Aorta (tissue), 5 donors: ENCODE measurements at places on chromosomes 1 and 21. TPM values are rescaled to one million over a fixed set of nuclear protein-coding genes. Genes with fewer than 3 reads are reported as not detected.
A peak's percentile ranks its signal among the peaks of the same experiment; 100 is the strongest.

DNA sequence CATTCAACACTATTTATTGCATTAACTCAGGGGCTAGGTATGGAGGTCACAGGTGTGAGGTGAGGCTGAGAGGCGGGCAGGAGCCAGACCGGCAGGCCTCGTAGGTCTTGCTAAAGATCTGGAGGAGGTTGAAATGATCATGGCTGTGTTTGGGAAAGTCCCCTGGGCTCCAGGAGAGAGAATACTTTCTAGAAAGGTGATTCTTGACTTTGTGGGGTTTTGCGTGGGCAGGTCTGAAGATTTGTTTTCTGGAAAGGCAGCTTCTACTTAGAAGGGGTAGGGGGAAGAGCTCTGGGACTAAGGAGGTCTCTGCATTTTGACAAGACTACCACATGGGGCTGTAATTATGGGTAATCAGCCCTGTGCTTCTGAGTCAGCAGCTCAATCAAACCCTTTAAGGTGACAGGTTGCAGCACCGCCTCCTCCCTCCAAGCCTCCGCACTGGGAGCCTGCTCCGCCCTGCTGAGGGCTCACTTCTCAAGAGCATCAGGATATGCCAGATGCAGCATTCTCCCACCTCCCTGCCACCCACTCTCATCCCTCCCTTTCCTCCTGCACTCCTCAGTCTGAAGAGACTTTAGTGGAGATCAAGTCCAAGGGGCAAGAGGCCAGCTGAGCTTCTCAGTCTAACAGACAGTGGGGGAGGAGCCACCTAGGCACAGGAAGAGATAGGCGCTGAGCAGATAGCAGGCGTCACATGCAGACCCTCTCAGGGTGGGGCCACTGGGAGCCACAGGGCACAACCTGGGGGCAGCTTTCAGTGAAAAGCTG is 30.5 kb downstream of the SLC30A1 start:
- no peaks in the 10 kb centered on the region for H3K4me1 ChIP-seq
- no peak for DNase-seq
- no peaks in the 10 kb centered on the region for H3K27me3 ChIP-seq

DNA sequence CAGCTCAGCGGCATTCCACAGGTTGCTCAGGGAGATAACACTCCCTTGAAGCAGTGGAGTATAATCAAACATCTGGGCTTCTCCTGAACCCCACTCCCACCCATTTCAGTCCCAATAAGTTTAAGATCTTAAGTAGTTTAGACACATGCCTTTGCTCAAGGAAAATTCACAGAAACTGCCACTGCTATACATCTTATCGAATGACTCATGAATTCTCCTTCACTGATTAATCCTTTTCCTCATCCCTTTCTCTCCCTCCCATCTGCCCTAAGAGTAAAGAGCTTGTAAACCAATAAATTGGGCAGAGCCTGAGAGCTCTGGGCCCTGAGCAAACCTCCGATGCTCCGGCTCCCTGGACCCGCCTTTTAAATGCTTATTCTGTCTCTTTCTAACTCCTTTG is 10.2 kb downstream of the VN1R5 start:
- DNase-seq = no peak
- no peaks in the 10 kb centered on the region for H3K4me1 ChIP-seq
- H3K36me3 ChIP-seq = no peaks in the 10 kb centered on the region
- H3K27me3 ChIP-seq = no peaks in the 10 kb centered on the region

- H3K4me1 ChIP-seq = no peaks in the 10 kb centered on the region
- no peaks in the 10 kb centered on the region for H3K27me3 ChIP-seq
- no peaks in the 10 kb centered on the region for H3K36me3 ChIP-seq
- no peak for DNase-seq
These were observed 6.8 kb downstream of the ODF2L start for GRCh38 chr1:86389307-86389706.

OR2G6 gene
- not detected for polyA plus RNA-seq

- H3K36me3 ChIP-seq = no peaks in the 10 kb centered on the region
- no peak for DNase-seq
- no peaks in the 10 kb centered on the region for H3K27me3 ChIP-seq
- no peak overlapping the region for H3K27ac ChIP-seq
These were observed 14.8 kb downstream of the MFAP2 start for GRCh38 chr1:16965486-16966067.

FMO4 gene
- 9.4 TPM for polyA plus RNA-seq

DNA sequence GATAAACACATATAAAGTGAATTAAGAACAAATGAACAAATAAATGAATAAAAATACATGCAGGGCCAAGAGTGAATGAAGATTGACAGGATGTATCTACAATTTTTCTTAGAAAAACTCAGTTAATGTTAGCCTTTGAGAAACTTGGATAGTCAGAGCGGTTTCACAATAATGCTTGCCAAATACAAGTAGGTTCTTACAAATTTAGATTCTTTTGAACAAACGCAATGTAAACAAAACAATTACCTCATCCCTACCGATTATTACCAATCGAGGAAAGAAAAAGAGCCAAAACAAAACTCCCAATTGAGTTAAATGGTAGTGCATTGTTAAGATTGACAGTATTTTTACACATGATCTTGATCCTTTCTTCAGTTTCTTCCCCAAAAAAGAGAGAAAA is 176.9 kb upstream of the DEPDC1 start:
- DNase-seq = no peak
- no peaks in the 10 kb centered on the region for H3K36me3 ChIP-seq
- H3K4me3 ChIP-seq = no peak overlapping the region
- H3K27ac ChIP-seq = no peak overlapping the region
- H3K27me3 ChIP-seq = no peaks in the 10 kb centered on the region

DNA sequence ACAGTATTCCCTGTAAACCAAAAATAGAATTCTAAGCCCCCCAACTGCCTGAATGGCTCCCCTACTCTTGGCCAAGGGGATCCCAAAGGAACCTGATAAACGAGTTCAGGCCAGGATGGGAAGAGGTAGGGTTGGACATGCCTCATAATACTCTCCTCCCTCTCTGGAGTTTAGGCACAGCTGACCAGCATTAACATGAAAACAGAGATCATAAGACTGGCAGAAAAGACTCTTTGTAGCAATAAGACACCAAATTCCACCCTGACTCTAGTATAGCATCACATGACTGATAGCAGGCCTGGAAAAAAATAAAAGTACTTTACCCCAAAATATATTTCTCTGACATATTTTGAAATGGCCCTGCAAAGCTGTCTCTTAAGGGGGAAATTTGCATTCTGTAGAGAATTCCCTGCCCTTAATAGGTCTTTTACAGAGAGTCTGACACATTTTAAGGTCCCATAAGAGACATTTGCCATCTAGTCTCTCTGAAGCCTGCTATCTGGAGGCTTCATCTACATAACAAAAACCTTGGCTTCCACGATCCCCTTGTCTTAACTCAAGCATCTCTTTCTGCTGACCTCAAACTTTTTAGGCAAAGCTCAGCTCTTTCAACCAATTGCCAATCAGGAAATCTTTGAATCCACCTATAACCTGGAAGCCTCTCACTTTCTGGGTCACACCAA is 55.9 kb downstream of the SIK1 start:
- no peaks in the 10 kb centered on the region for H3K36me3 ChIP-seq
- DNase-seq = no peak
- no peaks in the 10 kb centered on the region for H3K27me3 ChIP-seq

CLCNKA gene
- 4.5 TPM for polyA plus RNA-seq

NEGR1 gene
- 3.5 TPM for polyA plus RNA-seq

- H3K36me3 ChIP-seq = peaks cover 2% of the 10 kb centered on the region
- H3K4me1 ChIP-seq = no peaks in the 10 kb centered on the region
- no peak for DNase-seq
These were observed 5.0 kb downstream of the JMJD4 start for GRCh38 chr1:227729881-227730629.

GRCh38 chr1:247656221-247656875 is 23.2 kb downstream of the OR13G1 start:
- no peak for DNase-seq
- H3K27me3 ChIP-seq = no peaks in the 10 kb centered on the region
- no peaks in the 10 kb centered on the region for H3K36me3 ChIP-seq
- no peak overlapping the region for H3K27ac ChIP-seq
- no peaks in the 10 kb centered on the region for H3K4me1 ChIP-seq

PRKCZ gene
- polyA plus RNA-seq = 23.2 TPM

DNA sequence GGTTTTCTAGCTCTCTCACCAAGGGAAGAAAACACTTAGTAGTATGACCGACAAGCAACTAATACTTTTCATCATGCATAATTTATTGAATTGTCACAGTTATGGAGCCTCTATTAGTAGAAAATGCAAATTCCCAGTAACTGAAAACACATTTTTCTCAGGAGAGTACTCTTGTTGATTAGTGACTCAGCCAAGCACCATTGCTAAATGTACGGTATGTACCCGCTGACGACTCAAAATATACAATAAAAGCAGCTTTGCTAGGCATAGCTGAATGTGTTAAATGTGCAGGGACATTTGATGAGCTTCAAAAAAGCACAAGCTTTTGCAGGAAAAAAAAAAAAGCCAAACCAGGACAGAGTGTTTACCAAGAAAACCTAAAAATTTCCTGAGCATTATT is 63.9 kb downstream of the WDR64 start:
- no peak overlapping the region for H3K27ac ChIP-seq
- H3K36me3 ChIP-seq = no peaks in the 10 kb centered on the region
- no peak for DNase-seq
- no peak overlapping the region for H3K4me3 ChIP-seq
- no peaks in the 10 kb centered on the region for H3K27me3 ChIP-seq

GRCh38 chr1:44835738-44836675 is 7.0 kb downstream of the PTCH2 start:
- H3K27ac ChIP-seq = no peak overlapping the region
- no peaks in the 10 kb centered on the region for H3K36me3 ChIP-seq
- H3K27me3 ChIP-seq = no peaks in the 10 kb centered on the region
- H3K4me3 ChIP-seq = no peak overlapping the region

CLCA2 gene
- 0.10 TPM for polyA plus RNA-seq

- H3K36me3 ChIP-seq = no peaks in the 10 kb centered on the region
- no peaks in the 10 kb centered on the region for H3K27me3 ChIP-seq
- H3K4me1 ChIP-seq = peaks cover 14% of the 10 kb centered on the region
- DNase-seq = no peak
- no peak overlapping the region for H3K27ac ChIP-seq
- H3K4me3 ChIP-seq = no peak overlapping the region
These were observed 56.9 kb upstream of the RGS1 start for GRCh38 chr1:192518700-192519099.

DNA sequence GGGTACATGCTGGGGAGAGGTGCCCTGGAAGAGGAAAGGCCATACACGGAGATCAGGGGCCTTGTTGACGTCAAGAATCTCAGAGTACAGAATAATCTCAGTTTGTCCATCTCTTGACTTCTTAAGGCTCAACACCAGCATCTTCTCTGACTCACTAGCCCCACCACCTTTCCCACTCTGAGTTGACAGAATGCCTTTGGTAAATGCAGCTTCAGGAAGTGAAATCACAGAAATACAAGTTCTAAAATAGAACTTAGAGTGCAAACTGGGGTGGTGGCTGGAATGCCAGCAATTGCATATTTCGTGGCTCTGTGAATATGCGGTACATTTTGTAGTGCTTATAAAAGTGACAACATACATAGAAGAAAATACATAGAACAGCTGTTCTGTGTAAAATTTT is 1.6 kb downstream of the COG2 start:
- peaks cover 7% of the 10 kb centered on the region for H3K4me1 ChIP-seq
- no peaks in the 10 kb centered on the region for H3K36me3 ChIP-seq
- no peak for DNase-seq
- no peak overlapping the region for H3K27ac ChIP-seq

GRCh38 chr1:3013371-3014049 is 7.8 kb upstream of the ACTRT2 start:
- no peak overlapping the region for H3K27ac ChIP-seq
- no peaks in the 10 kb centered on the region for H3K27me3 ChIP-seq
- DNase-seq = peak; percentile 44
- H3K4me1 ChIP-seq = no peaks in the 10 kb centered on the region
- no peak overlapping the region for H3K4me3 ChIP-seq
- H3K36me3 ChIP-seq = no peaks in the 10 kb centered on the region

DNA sequence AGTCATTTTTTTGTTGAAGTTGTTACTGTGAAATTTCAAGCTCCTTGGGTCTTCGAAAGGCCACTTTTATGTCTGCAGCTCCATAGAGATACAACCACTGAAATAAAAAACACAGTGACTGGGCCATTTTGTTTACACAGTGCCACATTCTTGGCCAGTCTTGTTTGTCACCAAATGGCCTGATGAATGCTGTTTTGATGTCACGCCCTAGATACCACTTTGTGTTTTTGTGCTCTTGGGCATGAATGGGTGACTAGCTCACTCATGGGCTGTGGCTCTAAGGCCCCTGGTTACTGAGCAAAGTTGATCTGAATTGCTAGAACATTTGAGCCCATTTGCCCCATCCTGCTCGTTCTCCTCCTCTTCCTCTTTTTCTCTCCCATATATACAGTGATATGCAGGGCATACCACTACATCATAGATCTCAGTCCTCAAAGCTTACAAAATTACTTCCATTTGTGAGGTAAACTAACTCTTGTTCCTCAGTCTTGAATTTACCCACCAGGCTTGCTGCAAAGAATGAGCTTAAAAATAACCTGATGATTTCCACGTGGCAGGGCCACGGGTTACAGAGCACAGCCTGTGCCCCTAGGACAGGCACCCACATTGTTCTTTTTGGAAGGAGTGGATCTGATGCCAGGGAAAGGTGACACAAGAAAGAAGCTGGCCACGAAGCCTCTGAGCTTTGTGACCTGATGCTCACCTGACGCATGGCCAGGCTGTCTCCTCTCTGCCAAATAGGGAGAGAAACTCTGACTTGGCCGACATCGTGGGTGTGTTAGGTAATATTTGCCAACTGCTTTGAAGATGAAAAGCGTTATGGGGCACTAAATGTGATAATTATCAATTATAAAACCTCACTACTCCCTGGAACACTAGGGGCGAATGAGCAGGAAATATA is 92.4 kb downstream of the RUNX1 start:
- H3K36me3 ChIP-seq = no peaks in the 10 kb centered on the region
- H3K4me3 ChIP-seq = no peak overlapping the region
- no peaks in the 10 kb centered on the region for H3K4me1 ChIP-seq
- no peak for DNase-seq

FALEC gene
- not detected for polyA plus RNA-seq

- no peaks in the 10 kb centered on the region for H3K36me3 ChIP-seq
- H3K27ac ChIP-seq = no peak overlapping the region
- peaks cover 4% of the 10 kb centered on the region for H3K27me3 ChIP-seq
These were observed 43.4 kb upstream of the ZBTB40 start for GRCh38 chr1:22408230-22408629.

TRIM17 gene
- not detected for polyA plus RNA-seq

CELA2B gene
- 0.77 TPM for polyA plus RNA-seq

PAQR6 gene
- polyA plus RNA-seq = 2.3 TPM

GRCh38 chr1:20198918-20199317 is 12.6 kb upstream of the PLA2G2C start:
- H3K4me1 ChIP-seq = no peaks in the 10 kb centered on the region
- H3K27me3 ChIP-seq = no peaks in the 10 kb centered on the region
- no peak overlapping the region for H3K27ac ChIP-seq
- H3K4me3 ChIP-seq = no peak overlapping the region

GRCh38 chr1:213652109-213652508 is 335.7 kb upstream of the PROX1 start:
- DNase-seq = no peak
- no peak overlapping the region for H3K4me3 ChIP-seq
- H3K36me3 ChIP-seq = no peaks in the 10 kb centered on the region
- no peaks in the 10 kb centered on the region for H3K4me1 ChIP-seq

C1orf53 gene
- polyA plus RNA-seq = not detected
